ENCODE measurements at places on chromosomes 1 and 21.

- peak; percentile 51 for DNase-seq
Measured at GRCh38 chr1:192311281-192311680, 5.5 kb upstream of the RGS21 start.

- no peak for DNase-seq
Measured at GRCh38 chr1:230029244-230029941, 37.6 kb upstream of the GALNT2 start.

DNA sequence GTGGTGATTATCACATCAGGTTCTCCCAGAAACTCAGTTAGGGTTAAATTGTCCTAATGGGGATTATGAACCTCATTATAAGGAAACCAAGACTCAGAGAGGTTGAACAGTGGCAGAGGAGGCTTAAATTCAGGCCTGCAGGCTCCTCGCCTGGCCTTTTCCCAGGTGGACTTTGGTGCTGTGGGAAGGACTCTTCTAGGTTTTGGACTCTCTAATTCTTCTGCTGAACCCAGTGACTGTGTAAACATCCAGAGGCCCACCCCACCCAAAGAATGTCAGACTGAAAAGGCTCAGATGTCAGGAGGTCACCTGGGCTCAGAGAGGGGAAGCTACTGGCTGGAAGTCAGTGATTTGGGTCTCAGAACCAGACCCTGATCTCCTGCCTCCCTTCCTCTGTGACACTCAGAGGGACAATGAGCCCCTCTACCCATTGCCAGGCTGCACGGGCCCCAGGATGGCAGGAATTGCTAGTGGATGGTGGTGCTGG is 2.5 kb downstream of the ZNF362 start:
- DNase-seq: no peak

GRCh38 chr1:95119273-95119672 is 2.1 kb downstream of the TLCD4 start:
- no peak for DNase-seq

DNA sequence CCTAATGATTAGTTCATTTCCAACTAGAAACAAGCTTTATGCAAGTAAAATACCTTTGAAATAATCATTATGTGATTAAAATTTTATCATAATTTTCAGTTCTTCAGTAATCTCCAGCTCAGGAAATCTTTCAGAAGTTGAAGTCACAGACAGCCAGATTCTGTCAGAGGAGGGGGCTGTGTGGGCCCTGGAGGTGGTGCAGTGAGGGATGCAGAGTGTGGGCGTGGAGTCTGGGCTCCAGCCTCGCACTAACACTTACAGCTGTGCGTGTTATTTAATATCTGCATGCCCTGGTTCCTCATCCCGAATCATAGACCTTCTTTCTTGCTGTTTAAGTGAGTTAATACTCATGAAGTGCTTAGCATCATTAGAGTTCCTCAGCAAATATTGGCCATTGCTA is 23.9 kb downstream of the WDR64 start:
- no peak for DNase-seq

DNA sequence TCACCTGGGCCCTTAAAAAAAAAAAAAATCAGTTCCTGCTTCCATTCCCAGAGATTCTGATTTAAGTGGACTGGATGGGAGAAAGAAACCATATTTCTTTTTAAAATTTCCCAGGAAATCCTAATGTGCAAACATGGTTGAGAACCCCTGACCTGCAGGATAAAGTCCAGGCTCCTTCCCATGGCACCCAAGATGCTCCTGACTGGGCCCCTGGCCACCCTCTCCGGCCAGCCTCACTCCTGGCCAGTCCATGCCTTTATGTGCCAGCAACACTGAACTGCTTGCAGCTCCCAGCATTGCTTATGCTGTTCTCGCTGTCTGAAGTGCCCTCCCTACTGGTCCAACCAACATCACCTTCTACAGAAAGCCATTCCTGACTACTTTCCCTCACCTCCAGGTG is 93.9 kb downstream of the TEX35 start:
- DNase-seq: no peak

DNA sequence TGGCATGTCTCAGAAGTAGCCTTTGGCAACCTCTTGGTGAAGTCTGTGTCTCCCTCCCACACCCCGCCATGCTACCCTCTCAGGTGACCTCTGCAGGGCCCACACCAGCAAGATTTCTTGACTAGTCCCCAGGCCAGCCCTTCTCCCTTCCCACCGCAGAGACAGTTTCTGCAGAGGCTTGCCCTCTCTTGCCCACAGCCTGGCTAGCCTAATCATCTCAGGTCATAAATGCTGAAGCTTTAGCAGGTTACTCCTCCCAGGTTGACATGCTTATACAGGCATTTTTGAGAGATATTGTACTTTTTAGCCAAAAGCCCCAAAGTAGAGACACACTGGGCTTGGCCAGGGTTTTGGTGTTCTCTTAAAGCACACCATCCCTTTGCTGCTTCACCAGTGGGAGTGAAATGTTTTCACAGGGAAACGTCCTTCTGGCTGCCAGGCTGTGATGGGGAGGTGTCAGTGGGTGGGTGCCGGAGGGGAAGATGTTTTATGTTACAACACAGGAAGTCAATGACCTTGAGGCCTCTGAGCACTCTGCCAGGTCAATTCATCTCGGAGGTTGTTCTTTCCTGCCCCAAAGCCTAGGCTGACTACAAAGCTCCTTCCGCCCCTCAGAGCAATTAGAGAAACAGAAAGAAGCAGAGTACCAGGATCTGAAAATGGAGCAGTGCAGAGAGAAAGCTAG is 58.5 kb downstream of the STYXL2 start:
- no peak for DNase-seq

DNA sequence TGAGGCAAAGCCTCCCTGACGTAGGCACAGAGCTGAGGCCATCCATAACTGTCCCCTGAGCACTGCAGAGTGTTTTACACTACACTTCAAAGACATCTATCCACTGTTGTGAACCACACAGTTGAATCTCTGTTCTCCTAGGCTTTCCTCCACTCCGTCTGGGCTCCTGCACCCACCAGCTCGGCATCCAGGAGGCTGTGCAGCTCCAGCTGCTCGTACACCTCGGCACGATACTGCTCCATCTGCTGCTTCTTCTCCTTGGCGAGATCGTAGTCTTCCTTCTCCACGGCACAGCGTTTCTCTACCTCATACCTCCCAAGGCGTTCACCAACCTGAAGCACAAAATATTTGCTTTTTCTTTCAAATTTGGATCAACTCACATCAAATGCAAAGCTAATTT is 18.2 kb downstream of the CEP104 start:
- no peak for DNase-seq

DNA sequence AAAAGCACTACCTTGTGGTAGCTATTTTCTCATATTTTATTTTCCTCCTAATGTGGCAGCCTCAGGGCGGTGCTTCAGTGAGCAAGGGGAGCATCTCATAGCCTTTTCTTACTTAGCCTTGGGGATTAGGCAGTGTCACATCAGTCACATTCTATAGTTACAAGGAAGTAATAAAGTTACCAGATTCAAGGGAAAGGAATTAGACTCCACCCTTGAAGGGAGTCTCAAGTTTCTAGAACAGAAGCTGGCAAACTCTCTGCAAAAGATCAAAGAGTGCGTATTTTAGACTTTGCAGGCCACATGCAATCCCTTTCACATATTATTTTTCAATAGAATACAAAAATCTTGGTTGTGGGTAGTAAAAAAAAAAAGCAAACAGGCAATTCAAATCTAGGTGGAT is 350.4 kb downstream of the AMY1C start:
- no peak for DNase-seq

- no peak for DNase-seq
Measured at GRCh38 chr1:7390604-7391000, 380.5 kb upstream of the VAMP3 start.

Measured in NCI-H446 treated with DMSO at 0.1 percent for 48 hours (cell line).